ENCODE measurements at places on chromosomes 16 and 17.
A peak's percentile ranks its signal among the peaks of the same experiment; 100 is the strongest.

DNA sequence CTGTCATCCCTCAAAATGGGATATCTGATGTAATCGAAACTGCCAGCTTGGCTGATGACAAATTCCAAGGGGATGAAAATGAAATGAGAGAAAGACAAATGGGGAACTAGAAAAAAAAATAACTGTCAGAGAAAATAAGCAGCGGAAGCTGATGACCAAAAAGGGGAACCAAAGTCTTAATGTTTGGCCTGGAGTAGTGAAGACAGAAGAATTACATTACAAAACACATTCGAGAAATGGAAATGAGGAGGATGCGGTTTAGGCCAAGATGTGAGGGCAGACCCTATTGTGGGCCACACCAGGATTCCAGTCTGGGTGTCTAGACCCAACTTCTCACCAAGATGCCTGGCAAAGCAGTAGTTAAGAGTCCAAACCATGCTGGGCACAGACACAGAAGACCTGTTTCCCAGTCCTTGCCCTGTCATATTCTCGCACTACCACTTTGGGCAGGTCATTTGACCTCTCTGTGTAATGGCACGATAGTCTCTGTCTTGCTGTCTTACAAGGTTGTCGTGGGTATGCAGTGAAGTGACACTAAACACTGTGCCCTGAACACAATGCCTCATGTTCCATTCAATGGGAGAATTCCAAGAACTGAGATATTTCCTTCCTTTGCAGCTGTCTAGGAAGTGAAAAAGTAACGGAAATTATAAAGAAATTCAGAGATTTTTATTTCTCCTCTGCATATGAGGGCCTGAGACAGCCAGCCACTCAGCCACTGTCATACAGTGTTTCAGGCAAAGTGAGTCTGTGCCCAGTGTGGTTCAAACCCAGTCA, 12.3 kb upstream of the CCL2 start:
- DNase-seq: no peak

- DNase-seq: no peak
Measured at GRCh38 chr16:26177438-26177837, 485.7 kb downstream of the HS3ST4 start.

GRCh38 chr17:54172096-54172984, 349.6 kb downstream of the KIF2B start:
- DNase-seq: peak; percentile 7

GRCh38 chr17:60535382-60536279, 9.6 kb upstream of the APPBP2 start:
- no peak for DNase-seq

DNA sequence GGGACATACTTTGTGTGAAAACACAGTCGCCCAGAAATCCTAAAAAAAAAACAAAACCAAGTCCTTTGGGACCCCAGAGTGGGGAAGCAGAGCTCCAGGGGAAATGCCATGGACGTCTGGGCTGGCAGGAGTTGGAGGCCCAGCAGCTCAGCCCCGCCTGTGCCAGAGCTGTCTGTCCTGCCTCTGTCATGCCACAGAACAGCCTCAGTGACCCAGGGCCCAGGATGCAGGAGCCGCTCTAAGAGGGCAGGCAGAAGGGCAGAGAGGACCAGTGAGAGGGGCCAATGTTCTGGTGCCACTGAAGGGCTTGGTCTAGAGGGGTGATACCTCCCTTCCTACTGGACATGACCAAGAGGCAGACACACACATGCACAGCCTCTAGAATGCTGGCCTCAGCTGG, 166.2 kb downstream of the C16orf78 start:
- DNase-seq: no peak

DNA sequence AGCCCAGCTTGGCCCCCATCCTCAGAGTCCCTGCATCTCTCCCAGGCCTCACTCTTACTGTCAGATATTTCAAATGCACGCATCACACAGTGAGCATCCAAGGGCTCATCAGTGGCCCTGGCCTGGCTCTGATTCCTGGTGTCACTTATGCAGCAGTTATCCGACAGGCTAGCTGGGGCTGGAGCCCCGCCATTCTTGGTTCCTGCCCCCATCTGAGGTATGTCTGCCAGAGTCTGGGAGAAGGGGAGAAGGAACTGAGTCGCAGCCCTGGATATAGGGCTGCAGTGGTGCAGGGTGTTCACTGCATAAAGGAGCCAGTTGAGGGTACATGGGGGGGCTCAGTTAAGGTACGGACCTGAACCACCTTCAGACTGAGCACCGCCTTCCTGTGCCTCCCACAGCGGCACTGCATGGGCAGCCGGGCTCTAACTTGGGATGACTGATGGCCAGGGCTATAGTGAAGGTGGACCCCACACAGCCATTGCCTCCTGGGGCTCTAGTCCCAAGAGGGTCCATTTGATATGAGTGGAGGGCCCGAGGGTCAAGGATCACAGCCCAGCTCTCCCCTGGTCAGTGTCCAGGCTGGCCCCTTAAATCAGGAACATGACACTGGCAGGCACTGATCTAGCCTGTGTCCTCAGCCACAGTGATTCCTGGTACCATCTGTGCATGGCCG, 1.8 kb upstream of the RASD1 start:
- DNase-seq: no peak

GRCh38 chr16:82460766-82461165, 166.0 kb upstream of the CDH13 start:
- no peak for DNase-seq

DNA sequence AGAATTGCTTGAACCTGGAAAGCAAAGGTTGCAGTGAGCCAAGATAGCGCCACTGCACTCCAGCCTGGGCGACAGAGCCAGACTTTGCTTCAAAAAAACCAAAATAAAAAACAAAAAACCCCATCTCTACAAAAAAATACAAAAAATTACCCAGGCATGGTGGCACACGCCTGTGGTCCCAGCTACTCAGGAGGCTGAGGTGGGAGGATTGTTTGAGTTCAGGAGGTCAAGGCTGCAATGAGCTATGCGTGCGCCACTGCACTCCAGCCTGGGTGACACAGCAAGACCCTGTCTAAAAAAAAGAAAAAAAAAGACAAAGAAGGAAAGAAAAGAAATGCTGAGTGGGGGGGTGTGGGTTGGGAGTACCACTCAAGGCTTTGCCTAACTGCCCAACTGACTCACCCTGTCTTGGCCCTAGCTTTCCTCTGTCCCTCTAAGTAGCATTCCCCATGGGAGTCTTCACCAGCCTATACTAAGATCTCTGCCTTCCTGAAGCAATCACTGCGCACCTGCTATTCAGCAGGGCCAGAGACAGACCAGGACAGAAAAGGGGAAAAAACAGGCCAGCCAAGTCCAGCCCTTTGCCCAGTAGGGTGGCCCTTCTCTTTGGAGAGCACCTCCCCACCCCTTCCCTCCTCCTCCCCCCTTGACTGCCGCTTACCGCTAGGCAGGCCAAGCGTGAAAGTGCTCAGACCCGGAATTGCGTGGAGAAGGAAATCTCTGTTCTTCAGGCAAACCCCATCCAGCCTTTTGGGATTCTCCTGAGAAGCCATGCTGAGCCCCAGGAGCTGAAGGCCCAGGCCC, 45.8 kb downstream of the RTN4RL1 start:
- DNase-seq: no peak

GRCh38 chr17:78053777-78054468, 74.6 kb downstream of the TMC6 start:
- DNase-seq: no peak

DNA sequence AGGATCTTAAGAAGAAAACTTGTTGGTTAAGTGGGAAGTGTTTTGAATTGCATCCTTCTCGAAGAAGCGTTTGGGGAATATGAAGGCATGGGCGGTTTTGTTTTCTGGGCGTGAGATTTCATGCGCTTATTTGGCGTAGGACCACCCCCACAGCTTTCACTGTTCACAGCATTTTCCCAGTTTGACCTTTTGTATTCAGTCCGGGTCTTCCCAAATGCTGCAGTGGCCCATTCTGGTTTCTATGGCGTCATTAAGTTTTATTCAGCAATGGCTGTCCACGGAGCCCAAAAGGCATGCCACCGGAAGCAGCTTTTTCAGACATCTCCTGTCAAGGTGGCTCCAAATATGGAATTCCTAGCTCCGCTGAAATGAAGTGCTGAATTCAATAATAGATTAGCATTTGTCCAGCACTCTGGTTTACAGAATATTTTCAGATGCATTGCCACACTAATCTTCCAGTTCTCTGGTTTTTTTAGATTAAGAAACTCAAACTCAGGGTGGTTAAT, 90.6 kb upstream of the FBXO47 start:
- DNase-seq: no peak

- DNase-seq: no peak
Measured at GRCh38 chr16:17617021-17617552, 146.3 kb upstream of the XYLT1 start.

DNA sequence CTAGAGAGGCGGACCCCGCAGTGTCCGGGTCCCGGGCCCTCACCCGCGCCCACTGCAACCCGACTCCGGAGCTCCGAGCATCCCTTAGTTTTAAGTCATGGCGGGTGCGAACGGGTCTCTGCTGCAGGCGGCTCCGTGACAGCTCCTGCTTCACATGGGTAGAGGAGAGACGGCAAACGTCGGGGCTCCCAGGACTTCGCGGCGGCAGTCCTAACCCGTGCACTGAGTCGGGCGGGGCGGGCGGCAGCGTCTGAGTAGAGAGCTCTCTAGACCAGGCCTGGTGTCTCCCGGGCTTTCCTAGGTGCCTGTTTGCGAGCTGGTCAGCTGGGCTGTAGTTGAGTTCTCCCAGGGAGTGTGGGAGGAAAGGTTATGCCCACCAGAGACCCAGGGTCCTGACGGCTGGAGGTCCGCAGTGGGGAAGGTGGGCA, 345 bp downstream of the TSC2 start:
- DNase-seq: no peak

- DNase-seq: no peak
Measured at GRCh38 chr17:69269131-69269998, 40.7 kb upstream of the ABCA10 start.

GRCh38 chr16:82322177-82322576, 152.2 kb upstream of the MPHOSPH6 start:
- DNase-seq: no peak

GRCh38 chr16:77868478-77868877, 80.1 kb downstream of the VAT1L start:
- DNase-seq: no peak

- DNase-seq: peak; percentile 78
Measured at GRCh38 chr17:74042744-74043486, 160.6 kb upstream of the RPL38 start.

- no peak for DNase-seq
Measured at GRCh38 chr17:80639658-80640057, 95.0 kb downstream of the RPTOR start.

DNA sequence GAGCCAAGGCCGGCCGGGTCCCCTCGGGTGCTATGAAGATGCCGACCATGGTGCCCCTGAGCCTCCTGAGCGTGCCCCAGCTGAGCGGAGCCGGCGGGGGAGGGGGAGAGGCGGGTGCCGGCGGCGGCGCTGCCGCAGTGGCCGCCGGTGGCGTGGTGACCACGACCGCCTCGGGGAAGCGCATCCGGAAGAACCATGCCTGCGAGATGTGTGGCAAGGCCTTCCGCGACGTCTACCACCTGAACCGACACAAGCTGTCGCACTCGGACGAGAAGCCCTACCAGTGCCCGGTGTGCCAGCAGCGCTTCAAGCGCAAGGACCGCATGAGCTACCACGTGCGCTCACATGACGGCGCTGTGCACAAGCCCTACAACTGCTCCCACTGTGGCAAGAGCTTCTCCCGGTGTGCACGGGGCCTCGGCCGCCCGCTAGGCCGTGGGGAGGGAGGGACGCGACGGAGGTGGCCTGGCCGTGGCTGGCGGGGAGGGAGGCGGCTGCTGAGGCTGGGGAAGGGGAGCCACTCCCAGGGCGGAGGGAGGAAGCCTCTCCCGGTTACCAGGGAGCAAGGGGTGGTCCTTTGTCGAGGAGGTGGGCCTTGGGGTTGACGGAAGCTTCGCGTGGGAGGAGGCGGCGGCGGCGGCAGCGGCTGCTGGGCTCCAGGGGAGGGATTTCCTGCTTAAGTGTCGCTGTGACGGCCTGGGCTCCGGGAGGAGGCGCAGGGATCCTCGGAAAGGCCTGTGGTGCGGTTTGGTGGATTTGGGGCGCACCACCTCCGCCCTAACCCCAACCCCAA, 1.3 kb downstream of the MAZ start:
- peak; percentile 93 for DNase-seq

GRCh38 chr17:33469911-33470310, 176.8 kb upstream of the ASIC2 start:
- DNase-seq: no peak

GRCh38 chr17:75872434-75873351, 5.7 kb downstream of the TRIM47 start:
- no peak for DNase-seq

DNA sequence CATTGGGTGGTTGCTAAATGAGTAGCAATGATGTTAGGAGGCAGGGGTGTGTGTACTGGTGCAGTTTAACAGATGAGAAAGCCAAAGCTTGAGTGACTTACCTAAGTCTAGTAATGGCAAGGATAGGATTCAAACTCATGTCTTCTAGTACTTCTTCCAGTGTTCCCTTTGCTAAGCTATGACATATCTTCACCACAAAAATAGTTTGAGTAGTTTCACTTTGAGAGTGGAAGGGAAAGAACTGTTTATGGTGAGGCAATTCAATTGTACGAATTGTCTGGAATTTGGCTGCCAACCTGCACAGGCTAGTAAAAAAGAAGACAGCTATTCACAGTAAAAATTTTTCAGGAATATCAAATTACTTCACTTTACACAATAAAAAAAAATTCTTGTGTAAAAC, 138.0 kb downstream of the NLK start:
- no peak for DNase-seq

GRCh38 chr16:79601092-79601930, 774 bp upstream of the MAF start:
- DNase-seq: no peak

- DNase-seq: peak; percentile 80
Measured at GRCh38 chr16:74606521-74607309, at the start of gene GLG1. GLG1 (minus strand) TSS chr16:74607114; CDS start chr16:74607094, 20 bp downstream.

- no peak for DNase-seq
Measured at GRCh38 chr16:48231727-48232492, 12.2 kb upstream of the LONP2 start.

DNA sequence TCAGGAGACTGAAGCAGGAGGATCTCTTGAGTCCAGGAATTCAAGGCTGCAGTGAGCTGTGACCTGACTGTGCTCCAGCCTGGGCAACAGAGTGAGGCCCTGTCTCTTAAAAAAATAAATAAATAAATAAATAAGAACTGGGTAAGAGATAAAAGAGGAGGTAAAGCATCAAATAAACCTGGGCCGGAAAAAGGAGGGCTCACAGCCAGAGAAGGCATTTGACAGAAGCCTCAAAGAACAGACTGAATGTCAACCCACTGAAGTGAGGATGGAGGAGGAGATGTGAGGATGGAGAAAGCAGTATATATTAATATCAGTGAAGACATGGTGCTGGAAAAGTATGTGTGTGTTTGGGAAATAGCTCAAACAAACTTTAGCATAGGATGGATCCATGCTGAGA, 6.1 kb downstream of the NOG start:
- DNase-seq: no peak

DNA sequence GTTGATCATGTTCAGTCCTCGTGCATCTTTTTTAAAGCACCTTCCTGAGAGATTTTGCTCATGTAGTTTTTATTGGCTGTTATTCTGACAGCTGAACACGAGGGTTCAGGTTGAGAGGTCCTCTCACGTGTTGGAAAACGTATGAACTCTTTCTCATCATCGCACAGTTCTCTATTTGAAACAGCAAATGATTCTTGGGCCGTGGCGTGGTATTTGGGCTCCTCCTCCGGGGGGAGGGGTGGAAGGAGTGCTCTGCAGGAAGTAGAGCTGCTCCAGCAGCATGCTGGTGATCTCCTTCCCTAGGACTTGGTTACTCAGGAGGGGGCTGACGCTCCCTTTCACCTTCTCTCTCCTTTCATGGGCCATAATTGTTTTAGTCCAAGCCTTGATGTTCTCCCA, 70.4 kb downstream of the KSR1 start:
- DNase-seq: peak; percentile 19
